CD4-positive, alpha-beta T cell treated with Interleukin-10 for 1 hour (primary cell): ENCODE measurements at places on chromosomes 13 and 19.

- DNase-seq, result no peak
These were observed 410 bp downstream of the PIN1 start for GRCh38 chr19:9835507-9835949.

GRCh38 chr13:79986890-79987289 lies 354.0 kb downstream of the SPRY2 start:
- no peak for DNase-seq

DNA sequence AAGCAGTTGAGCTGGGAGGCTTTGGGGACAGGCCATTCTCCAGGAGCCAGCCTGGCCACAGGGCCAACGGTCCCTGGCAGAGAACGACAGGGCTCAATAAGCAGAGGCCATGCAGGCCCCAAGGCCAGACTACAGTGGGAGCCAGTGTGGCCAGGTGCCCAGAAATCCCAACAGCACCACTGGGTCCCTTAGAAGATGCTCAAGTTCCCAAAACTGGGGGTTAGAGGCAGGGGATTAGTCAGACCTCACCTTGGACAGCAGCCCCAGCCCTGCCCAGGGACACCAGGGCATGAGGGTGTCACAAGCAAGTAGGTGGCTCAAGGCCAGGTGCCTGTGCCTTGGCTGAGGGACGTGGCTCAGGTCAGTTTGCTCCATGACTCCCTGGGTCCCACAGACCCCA lies 12.8 kb downstream of the SCGB2B2 start:
- DNase-seq, result no peak

DNA sequence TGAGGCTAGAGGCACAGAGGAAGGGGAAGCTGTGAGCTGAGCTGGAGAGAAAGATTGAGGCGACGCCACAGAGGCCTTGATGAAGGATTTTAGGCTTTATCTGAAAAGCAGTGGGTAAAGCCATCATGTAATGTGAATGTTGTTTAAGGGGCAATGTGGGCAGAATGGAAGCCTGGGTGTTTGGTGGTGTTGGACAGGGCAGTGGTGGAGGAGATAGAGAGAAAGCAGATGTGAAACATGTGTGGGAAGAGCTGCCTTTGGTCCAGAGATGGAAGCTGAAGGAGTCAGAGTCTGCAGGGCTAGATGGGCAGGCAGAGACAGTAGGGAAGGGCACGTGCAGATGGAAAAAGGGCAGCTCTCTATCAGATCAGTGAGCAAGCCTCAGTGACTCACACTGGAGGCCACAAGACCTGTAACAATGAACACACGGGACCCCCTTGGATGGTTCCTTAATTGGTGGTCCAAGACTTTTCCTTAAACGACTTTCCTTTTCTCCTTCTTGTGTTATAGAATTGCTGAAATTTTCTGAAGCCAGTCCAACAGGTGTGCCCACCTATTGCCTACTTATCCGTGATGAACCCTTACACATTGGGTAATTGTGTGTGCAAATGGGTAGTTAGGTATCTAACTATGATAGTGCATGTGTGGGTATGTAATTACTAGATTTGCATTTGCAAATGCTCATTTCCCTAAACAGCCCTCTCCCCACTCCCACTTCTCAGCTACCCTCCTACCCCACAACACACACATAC lies 21.7 kb downstream of the ZNF536 start:
- DNase-seq, result no peak

GRCh38 chr13:105591277-105591676 lies 944.2 kb downstream of the EFNB2 start:
- DNase-seq, result no peak

- DNase-seq, result peak; percentile 56
These were observed 56.7 kb downstream of the STARD13 start for GRCh38 chr13:33228648-33229445.

DNA sequence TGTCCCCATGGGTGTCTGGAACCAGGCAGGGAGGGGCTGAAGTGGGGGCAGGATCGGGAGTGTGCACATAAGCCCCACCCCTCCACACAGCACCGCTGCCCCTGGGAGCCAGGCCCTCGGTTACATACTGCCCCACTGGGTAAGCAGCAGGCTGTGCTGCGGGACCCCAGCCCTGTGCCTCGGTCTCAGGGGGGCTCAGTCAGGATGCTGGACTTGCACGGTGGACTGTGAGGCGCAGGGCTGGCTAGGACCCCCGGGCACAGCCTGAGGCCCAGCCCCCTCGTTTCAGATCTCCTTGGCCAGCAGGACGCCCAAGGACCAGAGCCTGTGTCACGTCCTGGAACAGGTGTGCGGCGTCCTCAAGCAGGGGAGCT lies 16.3 kb downstream of the MPND start:
- DNase-seq, result no peak

GRCh38 chr13:48727241-48728011 lies 73.7 kb downstream of the CYSLTR2 start:
- no peak for DNase-seq

GRCh38 chr13:78662467-78662866 lies 3.5 kb upstream of the OBI1 start:
- no peak for DNase-seq

- DNase-seq, result no peak
These were observed 8.7 kb upstream of the TIMM50 start for GRCh38 chr19:39471756-39472536.

- no peak for DNase-seq
These were observed 1989.4 kb downstream of the PCDH9 start for GRCh38 chr13:65240773-65241172.

DNA sequence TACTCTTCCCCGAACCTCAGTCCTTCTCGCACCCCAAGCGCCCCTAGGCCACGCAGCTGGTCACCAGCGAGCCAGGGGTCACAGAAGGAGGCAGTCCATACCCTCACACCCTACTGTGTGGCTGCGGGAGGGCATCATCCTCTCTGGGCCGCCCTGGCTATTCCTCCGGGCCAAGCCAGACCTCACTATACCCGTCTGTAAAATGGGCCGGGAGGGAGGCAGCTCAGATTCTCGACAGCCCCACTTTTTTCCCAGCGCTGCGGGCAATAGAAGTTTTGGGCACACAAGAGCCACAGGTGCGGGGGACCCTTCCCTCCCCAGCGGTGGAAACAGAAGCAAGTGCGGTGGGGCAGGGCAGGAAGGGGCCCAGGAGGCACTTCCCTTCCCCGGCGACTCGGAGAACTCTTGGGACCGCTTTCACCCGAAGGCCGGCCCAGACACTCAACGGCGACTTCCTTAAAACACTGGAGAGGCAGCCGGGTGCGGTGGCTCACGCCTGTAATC lies 5.6 kb upstream of the ARRDC2 start:
- peak; percentile 37 for DNase-seq

DNA sequence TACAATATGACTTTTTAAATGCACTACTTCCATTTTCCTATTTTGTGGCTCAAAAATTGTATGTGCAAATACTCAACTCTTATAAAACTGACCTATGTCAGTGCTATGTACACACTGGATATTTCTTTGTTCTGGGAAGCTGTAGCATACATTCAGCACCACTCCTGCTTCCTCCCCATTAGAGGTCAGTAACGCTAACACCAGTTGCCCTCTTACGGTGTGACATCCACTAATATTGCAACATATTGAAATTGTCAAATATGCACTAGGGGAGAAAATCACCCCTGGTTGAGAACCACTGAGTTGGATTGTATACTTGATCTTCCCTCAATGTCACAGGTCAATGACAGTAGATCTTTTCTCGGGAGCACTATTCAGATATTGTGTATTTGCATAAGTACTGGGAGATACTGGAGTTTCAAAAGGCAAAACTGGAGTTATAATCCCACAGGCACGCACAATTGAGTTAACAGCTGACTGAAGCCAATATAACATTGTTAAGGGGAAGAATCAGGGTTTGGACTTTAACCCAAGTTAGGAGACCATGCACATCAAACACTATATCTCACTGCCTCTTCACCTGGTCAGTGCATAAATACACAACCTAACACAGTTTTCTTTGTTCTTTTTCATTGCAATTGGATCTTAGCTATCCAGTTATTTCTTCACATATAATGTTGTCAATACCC lies 1276.5 kb upstream of the MIR17HG start:
- no peak for DNase-seq

GRCh38 chr13:31803311-31803710 lies 64.0 kb downstream of the RXFP2 start:
- no peak for DNase-seq

- DNase-seq, result no peak
These were observed 492.4 kb downstream of the EFNB2 start for GRCh38 chr13:106042996-106043581.

- no peak for DNase-seq
These were observed 4.2 kb downstream of the DYRK1B start for GRCh38 chr19:39829702-39830275.

DNA sequence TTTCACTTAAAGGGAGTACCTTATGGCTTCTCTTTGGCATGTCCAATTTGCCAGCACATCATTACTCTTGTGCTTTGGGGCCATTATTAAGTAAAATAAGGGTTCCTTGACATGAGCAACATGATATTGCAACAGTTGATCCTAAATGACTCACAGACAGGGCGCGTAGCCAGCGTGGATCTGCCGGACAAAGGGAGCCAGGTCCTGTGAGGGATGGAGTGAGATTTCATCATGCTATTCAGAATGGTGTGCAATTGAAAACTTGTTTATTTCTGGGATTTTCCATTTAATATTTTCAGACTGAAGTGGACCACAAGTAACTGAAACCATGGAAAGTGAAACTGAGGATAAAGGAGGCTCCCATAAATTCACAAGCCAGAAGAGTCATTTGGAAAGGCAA lies 48.6 kb upstream of the WASF3 start:
- no peak for DNase-seq

GRCh38 chr13:26026211-26026610 lies 25.6 kb downstream of the SHISA2 start:
- DNase-seq, result no peak

DNA sequence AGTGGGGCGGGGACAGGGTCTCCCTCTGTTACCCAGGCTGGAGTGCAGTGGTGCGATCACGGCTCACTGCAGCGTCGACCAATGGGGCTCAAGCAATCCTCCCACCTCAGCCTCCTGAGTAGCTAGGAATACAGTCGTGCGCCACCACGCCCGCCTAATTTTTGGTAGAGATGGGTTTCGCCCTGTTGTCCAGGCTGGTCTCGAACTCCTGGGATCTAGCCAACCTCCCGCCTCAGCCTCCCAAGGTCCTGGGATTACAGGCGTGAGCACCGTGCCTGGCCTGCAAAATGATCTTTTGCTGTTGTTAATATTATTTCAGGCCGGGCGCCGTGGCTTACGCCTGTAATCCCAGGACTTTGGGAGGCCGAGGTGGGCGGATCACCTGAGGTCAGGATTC lies 621 bp upstream of the TGDS start:
- DNase-seq, result no peak

- DNase-seq, result no peak
These were observed 4.2 kb downstream of the KLK3 start for GRCh38 chr19:50858886-50859285.

- no peak for DNase-seq
These were observed 34.1 kb downstream of the SUGP2 start for GRCh38 chr19:18999016-18999758.
